ENCODE measurements at places on chromosomes 2 and 18.

- peak; percentile 56 for DNase-seq
These were observed 9.7 kb downstream of the OXER1 start for GRCh38 chr2:42754021-42754775.

- peak; percentile 7 for DNase-seq
These were observed 110.4 kb upstream of the RAB27B start for GRCh38 chr18:54717673-54718407.

- DNase-seq: no peak
These were observed 205.3 kb downstream of the ANAPC1 start for GRCh38 chr2:111678651-111679050.

GRCh38 chr2:232842689-232843088, 27.4 kb upstream of the SNORC start:
- DNase-seq: no peak

- no peak for DNase-seq
These were observed 125.4 kb downstream of the TPO start for GRCh38 chr2:1538663-1539062.

DNA sequence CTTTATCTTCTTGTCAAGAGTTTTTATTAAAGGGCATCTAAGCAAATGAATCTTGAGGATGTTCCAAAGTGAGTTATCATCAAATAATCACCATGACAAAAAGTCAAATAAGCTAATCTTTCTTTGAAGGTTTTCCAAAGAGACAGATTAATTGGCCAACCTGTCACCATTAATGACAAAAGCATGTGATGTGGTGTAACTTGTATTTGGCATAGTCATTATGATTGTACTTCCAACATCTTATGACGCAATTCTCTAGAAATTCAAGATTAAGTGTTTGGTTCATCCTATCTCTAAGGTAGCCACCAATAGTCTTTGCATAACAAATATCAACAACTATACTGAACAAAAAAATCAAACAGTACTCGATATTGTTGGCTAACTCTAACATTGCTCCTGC, 28.6 kb downstream of the RBMS1 start:
- no peak for DNase-seq

DNA sequence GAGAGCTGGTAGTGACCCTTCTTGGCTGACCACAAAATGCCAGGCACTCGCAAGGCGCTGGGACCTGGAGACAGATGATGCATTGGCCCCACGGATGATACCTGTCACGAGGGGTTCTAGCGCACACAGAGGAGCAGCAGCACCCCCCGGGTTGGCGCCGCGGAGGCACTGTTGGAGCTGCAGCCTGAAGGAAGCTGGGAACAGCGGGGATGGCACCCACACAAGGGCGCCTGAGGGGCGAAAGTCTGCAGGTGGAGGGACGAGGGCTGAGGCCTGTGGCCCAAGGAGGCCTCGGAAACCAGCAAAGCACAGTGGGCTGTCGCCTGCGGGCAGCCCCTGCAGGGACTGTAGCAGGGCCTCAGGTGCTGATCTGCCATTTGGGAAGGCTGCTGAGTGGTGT, 33.6 kb downstream of the FAM228A start:
- DNase-seq: no peak

DNA sequence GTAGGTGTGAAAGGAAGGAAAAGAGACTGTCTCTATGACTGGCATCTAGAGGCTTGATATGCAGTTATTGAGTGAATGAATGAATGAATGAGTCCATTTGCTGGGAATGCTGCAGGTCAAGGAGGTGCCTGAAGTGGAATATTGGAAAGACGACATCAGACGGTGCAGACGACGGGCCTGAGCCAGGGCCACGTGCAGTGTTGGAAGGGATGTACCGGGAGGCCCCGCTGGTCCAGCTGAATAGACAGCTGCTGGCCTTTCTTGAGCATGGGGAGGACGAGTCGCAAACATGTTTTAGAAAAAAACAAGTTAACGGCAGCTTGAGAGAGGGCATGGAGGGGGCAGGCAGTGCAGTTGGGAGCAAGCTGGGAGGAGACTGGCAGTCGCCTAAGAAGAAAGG, 237.1 kb upstream of the PXDN start:
- DNase-seq: no peak

DNA sequence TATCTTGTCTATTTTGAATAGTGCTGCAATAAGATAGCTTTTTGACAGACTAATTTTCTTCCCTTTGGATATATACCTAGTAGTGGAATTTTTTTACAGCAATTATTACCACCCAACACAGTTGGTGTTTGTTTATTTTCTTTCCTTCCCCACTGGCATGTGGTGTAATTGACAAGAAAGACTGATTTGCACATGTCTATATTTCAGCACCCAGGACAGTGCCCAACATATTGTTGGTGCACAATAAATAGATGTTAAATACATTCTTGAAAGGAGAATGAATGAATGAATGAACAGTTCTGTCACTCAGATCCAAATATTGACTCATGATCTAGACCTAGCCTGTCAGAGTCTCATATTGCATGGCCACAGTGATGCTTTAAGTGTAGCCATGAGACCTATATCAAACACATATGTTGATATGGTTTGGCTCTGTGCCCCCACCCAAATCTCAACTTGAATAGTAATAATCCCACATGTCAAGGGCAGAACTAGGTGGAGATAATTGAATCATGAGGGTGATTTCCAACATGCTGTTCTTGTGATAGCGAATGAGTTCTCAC, 538.2 kb downstream of the NYAP2 start:
- DNase-seq: peak; percentile 7

GRCh38 chr2:216350214-216350791, 22.0 kb downstream of the MARCHF4 start:
- no peak for DNase-seq

DNA sequence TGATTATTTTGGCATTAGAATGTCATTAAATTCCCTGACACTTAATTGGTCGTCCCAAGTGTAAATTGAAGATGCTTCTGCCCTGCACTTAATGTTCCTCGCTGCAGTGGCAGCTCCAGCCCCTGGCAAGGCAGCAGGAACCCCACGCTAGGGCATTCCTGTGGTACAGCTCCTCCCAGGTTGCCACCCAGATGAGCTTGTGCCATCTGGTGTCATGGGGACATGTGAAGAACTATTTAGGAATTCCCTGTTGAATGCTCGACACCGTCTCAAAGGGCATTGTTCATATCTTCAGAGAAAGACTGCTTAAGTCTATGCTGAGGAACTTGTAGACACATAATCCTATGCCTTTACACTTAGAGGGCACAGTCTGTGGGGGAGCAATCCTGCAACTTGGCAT, 38.9 kb downstream of the BCL2L11 start:
- no peak for DNase-seq

DNA sequence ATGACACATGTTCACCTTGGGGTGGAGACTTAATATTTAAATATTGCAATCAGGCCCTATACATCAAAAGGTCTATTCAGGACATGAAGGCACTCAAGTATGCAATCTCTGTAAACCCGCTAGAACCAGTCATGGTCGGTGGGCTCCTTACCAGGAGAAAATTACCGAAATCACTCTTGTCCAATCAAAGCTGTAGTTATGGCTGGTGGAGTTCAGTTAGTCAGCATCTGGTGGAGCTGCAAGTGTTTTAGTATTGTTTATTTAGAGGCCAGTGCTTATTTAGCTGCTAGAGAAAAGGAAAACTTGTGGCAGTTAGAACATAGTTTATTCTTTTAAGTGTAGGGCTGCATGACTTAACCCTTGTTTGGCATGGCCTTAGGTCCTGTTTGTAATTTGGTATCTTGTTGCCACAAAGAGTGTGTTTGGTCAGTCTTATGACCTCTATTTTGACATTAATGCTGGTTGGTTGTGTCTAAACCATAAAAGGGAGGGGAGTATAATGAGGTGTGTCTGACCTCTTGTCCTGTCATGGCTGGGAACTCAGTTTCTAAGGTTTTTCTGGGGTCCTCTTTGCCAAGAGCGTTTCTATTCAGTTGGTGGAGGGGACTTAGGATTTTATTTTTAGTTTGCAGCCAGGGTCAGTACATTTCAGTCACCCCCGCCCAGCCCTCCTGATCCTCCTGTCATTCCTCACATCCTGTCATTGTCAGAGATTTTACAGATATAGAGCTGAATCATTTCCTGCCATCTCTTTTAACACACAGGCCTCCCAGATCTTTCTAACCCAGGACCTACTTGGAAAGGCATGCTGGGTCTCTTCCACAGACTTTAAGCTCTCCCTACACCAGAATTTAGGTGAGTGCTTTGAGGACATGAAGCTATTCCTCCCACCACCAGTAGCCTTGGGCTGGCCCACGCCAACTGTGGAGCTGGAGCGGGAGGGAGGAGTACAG, 108.1 kb downstream of the XRCC5 start:
- DNase-seq: no peak

GRCh38 chr2:206800506-206801417, 35.4 kb downstream of the FASTKD2 start:
- DNase-seq: peak; percentile 89

DNA sequence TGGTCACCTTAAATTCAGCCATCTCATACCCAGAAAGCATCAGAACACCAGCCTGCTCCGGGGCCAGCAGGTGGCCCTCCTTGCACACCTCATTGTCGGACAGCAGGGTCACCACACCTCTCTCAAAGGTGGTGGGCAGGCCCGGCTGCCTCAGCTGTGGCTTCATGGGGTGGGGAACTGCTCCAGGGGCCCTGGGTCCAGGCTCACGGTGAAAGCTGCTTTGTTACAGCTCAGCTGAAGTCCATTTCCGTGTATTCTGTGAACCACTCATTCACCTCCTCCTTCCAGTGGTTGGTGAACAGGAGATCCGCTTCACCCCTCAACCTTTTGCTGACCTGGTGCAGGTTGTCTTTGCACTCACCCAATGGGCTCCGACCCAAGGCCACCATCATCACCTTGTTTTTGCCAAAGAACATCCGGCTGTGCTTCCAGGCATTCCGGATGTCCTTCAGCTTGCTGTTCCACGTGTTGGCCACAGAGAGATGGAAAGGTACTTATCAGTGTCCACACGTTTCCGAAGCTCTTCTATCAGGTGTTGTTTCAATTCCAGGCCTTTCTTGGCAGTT, 78.6 kb upstream of the LDLRAD4 start:
- DNase-seq: no peak

- no peak for DNase-seq
These were observed 119.3 kb upstream of the PKDCC start for GRCh38 chr2:41928526-41928925.

GRCh38 chr18:23585007-23585871, 1.1 kb downstream of the NPC1 start:
- no peak for DNase-seq

DNA sequence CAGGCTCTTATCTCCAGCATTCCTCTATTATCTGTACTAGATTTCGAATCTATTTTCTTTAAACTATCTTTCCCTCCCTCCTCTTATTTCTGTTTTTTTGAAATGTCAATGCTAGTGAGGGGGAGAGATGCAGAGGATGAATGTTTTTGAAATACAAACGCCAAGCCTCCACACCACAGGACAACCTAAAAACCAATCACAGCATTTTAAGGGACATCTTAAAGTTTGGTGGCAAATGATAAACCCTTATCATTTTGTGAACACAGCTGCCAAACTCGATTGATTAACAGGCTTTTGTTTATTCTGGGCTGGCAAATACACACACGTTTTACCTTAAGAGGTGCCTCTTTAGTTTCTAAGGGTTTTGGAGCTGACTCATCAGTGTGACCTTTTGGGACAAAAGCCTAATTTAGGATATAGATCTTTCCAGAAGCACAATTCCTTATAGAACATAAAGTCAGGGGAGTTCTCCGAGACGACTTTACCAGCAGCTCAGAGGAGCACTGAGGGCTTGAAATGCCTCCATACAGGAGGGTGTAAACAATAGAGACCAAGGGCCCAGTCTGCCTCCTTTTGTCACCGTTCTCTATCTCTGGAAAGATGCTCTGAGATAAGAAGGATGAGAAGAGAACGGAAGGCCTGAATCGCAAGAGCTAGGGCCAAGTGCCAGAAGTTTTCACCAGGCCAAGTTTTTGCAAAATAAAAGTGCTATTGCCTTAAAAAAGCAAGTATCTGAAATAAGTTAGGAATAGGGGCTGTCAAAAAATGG, 4.2 kb upstream of the MEIS1 start:
- no peak for DNase-seq

GRCh38 chr2:145558617-145559350, 1038.9 kb upstream of the ZEB2 start:
- DNase-seq: no peak

- no peak for DNase-seq
These were observed 603 bp downstream of the ATAD2B start for GRCh38 chr2:23926290-23926749.

- DNase-seq: peak; percentile 84
These were observed 105.5 kb downstream of the COLEC12 start for GRCh38 chr18:394987-395362.

GRCh38 chr2:238152771-238153688, 5.7 kb upstream of the ERFE start:
- DNase-seq: no peak

DNA sequence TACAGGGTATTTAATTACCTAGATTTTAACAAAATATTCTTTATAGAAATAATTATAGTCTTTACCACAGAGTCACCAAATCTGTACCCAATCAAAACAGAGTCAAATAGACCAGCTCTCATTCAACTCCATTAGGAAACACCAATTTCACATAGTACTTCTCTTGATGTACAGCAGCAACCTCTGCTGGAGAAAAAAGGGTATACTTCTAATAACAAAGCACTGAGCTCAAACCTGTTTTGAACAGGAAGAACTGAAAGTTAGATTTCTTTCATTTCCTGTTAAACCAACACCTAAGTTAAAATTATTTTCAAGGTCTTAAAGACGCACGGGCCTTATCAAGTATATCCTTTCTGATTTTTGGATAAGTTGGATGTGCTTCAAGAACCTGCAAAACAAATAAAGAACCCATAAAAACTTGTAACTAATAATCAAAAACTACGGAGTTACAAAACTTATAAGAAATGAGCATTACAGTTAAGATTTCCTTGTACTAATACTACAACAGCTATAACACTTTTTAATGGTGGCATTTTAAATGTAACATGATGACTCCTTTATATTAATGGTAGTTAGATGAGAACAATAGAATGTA, 79.0 kb downstream of the TTC21B start:
- DNase-seq: peak; percentile 44

DNA sequence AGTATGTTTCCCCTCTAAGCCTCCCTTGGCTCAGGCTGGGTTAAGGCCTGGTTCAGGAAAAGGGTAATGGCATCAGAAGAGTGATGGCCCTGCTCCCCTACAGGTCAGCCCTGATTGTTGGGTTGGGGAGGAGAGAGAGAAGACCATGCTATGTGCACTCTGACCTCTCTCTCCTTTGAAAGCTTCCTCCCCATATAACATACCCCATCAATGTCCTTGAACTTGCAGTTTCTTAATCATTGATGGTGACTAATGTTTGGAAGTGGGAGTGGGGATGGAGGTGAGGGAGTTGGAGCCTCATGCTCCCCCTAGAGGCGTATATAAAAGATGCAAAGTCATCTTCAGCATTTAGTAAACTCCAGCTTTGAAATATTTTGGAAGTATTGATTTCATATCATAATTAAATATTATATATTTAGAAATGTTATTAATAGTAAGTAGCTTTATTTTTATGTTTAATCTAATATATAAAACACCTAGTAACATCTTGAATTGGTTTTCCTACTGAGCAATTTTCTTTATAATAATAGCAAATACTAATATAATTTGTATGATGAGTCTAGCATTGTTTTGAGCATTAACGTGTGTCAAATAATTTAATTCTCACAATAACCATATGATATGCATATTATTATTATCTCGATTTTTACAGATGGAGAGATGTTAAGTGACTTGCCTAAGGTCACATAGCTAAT, 8.8 kb downstream of the PLCL1 start:
- DNase-seq: no peak

- DNase-seq: no peak
These were observed 47.8 kb downstream of the CYP27C1 start for GRCh38 chr2:127172306-127172705.

- DNase-seq: no peak
These were observed 84.3 kb downstream of the COL4A4 start for GRCh38 chr2:227079726-227080125.

- peak; percentile 48 for DNase-seq
These were observed 96.4 kb downstream of the RTP5 start for GRCh38 chr2:241965931-241966412.

All from muscle of arm (tissue), 14 donors.